Stimulated activated CD8-positive, alpha-beta memory T cell treated with anti-CD3 and anti-CD28 coated beads, Interleukin-7, amount 100 ng/mL, for 48 hours (primary cell): ENCODE measurements at places on chromosomes 16 and 17.
A peak's percentile ranks its signal among the peaks of the same experiment; 100 is the strongest.

DNA sequence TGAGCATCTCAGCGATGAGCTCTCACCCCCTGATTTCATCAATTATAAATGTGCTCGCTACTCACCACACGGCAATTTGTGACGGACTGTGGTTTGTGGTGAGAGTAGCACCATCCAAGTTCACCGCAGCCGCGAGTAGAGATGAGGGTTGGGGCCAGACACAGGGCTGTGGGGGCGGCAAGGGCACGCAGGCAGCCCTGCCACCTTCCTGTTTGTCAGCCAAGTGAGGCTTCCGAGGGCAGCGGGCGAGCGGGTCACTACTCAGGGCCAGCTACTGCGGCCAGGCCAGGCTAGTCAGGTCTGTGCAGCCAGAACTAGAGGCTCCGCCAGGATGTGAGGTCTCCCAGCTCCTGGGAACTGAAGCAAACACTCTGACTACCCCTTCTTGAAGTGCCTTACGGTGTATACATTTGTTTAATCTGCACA lies 39.6 kb upstream of the MEOX1 start:
- DNase-seq, result peak; percentile 50

GRCh38 chr16:66619534-66620428 lies 15.3 kb downstream of the CMTM3 start:
- no peak for DNase-seq

DNA sequence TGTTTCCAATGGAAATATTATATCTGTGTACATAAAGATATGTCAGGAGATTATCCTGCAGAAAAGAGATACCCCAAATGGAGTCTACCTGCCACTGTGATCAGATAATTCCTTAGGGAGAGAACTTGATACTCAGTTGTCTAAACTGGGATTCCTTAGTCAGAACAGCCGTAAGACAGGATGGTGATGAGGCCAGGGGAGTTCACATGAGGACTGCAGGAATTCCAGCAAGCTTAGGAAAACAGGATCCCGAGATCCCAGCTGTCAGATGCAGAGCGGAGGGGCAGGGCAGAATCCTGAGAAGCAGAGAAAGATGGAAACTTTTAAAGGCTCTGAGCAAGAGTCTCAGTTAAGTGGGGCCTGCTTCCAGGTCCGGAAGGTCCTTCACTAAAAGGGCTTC lies 4.7 kb downstream of the KRABD2 start:
- DNase-seq, result no peak

- DNase-seq, result no peak
These were observed 10.7 kb upstream of the USP10 start for GRCh38 chr16:84689111-84689510.

GRCh38 chr17:16033729-16034349 lies 34.2 kb downstream of the TTC19 start:
- no peak for DNase-seq
